Stimulated activated CD8-positive, alpha-beta memory T cell treated with anti-CD3 and anti-CD28 coated beads, Interleukin-7, amount 100 ng/mL, for 48 hours (primary cell): ENCODE measurements at places on chromosomes 1 and 21.

- DNase-seq = no peak
These were observed 9.6 kb upstream of the GPR37L1 start for GRCh38 chr1:202112859-202113689.

GRCh38 chr1:7784492-7785071 is 491 bp downstream of the PER3 start:
- DNase-seq = no peak

GRCh38 chr1:71572038-71572437 is 491.2 kb upstream of the ZRANB2 start:
- no peak for DNase-seq

GRCh38 chr1:240706150-240706935 is 94.4 kb upstream of the GREM2 start:
- DNase-seq = no peak
